ENCODE measurements at places on chromosomes 2 and 18.

DNA sequence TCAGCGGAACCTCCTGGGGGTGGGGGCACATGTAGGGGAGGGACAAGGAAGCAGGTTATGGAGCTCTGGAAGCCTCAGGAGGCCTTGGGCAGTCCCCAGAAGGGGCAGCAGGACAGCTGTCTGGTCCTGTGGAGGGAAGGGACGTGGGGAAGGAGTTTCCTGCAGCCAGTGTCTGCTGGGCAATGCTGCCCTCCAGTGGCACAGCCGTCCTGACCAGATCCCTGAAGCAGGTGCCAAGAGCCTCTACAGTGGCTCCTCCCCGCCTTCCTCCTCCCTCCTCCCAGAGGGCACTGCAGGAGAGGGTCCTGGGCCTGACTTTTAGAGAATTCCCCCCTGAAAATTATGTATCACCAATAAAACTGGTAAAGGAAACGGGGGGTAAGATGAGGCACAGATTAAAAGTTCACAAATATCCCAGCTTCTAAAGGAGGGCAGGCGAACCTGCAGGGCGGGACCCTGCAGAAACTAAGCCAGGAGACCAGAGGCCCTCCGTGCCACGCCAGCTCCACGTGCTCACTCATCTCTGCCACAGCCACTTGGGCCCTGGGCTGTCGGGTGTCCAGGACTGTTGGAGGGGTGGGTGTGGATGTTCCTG is 258.5 kb downstream of the TWIST2 start:
- DNase-seq, result peak; percentile 62

DNA sequence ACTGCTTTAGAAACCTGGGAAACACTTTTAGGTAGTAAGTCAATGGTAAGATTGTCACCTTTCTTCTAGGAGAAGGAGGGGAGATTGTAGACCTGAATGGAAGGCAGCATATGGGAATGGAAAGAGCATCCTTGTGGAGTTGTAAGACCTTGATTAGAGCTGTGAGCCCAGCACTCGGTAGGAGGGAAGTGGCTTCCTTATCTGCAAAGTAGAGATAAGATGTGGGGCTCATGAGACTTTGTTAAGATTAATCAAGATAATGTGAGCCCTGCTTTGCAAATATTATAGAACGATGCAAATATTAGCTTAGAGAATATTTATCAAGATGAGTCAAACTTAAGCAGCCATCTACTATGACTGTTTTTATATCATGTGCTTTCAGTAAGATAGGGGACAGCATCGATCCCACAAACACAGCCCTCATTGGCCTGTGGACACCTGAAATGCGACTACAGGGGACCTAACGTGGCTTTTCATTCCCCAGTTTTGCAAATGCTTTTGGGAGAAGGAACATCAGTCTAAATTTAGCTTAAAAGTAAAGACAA is 243.7 kb downstream of the LTBP1 start:
- no peak for DNase-seq

GRCh38 chr2:45115181-45115580 is 105.9 kb upstream of the SIX2 start:
- DNase-seq, result no peak

- DNase-seq, result no peak
Measured at GRCh38 chr18:44942073-44942472, 261.4 kb downstream of the SETBP1 start.

DNA sequence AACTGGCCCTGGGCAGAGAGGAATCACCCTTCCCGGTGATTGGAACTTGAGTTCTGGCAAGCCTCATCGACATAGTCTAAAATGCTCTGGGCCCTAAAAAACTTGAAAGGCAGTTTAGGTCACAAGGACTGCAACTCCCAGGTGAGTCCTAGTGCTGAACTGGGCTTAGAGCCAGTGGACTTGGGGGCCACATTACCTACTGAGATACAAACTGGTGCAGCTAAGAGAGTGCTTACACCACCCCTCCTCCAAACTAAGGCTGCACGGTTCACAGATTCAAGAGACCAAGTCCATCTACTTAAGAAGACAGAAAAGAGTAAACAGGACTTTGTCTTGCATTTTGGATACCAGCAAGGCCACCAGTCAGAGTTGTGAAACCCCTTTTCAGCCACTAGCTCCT is 25.3 kb downstream of the ZNF519 start:
- DNase-seq, result no peak

- DNase-seq, result no peak
Measured at GRCh38 chr2:237625777-237626176, 1.6 kb upstream of the LRRFIP1 start.

DNA sequence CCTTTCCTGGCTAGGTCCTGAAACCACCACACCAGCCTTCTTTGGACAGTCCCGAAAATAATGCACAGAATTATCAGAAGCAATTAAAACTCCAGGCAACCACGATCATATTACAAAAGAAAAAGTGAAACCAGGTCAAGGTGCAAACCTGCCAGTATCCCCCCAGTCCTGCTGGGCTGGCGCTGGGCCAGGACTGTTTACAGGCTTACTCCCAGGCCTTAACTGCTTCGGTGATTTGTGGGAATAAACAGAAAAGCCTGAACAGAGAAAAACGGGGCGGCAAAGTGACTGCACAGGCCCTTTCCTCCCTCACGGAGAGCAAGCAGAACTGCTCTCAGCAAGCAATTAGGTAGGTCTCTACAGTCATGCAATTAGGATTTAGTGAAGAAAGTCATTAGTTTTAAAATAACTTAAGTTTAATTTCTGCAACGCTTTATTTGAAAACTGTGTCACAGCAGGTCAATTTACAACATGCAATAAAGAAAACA is 1.3 kb downstream of the HDAC4 start:
- no peak for DNase-seq

- no peak for DNase-seq
Measured at GRCh38 chr2:41854227-41854626, 193.6 kb upstream of the PKDCC start.

DNA sequence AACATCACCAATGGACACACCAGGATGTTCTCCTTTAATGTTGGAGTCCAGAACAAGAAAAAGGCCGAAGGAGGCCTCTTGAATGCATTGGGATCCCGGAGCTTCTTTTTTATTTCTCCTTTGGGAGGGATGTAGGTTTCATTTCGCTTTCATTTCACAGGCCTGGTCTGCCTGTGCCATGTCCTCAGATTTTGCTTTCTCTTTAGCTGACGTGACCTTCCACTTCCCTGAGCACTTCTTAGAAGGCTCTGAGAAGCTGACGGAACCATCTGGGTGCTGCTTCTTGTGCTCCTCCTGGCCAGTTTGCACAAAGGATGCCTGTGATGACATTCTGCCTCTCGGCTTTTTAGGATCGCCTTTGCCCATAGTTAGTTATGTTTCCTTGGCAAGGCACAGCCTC is 15.1 kb upstream of the MBOAT2 start:
- no peak for DNase-seq

- DNase-seq, result no peak
Measured at GRCh38 chr18:34509163-34509562, 200.9 kb upstream of the DTNA start.

DNA sequence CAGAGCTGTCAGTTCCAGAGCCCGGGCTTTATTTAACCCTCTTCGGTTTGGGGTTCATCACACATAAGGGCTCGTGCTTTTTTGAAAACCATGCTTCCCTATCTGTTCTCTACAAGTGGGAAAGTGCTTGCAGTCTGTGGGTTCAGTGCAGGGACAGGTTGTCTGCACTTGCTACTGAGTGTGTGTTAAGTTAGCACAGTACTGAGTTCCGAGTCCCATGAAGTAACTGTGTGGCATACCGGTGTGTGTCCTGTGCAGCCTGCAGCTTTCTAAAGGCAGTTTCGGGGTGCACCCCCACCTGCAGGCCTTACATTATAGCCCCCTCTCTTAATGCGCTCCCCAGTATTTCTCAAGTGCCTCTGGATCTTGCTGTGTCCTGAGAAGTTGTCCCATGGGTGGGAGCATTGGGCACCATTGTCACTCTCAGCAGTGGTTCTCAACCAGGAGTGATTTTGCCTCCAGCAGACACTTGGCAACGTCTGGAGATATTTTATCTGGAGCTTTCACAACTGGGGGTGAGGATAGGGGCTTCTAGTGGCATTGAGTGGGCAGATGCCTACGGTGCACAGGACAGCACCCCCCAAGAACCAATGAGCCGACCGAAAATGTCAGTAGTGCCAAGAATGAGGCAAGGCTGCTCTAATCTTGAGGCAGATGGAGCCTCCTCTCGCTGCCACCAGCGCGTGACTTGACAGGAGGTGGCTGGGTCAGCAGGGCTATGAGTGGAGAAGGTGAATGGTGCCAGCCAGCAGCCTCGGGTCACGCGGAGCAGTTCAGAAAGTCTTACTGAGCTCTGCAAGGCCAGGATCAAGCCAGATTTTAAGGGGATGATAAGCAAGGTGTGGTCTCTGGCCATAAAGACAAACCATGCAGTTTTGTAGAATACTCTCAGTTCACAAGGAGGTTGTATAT is 152.2 kb downstream of the SMAD7 start:
- DNase-seq, result no peak

DNA sequence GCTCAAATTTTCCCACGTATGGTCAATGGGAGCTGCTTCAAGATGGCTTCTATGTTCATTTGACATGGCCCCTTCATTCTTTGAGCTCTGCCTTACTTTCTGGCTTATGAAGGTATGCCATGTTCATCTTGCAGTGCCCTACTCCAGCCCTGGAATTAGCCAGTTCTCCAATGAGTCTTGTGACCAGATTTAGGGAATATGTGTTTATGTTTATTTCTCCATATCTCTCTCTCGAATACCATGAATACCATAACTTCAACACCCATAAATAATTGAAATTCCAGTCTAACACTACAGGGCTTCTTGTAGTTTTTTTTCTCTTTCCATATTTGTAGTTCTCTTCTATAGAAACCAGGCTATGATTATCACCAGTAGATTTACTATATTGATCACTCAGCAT is 39.7 kb downstream of the EPB41L5 start:
- no peak for DNase-seq

GRCh38 chr2:53826587-53827397 is 33.0 kb downstream of the GPR75 start:
- no peak for DNase-seq

- DNase-seq, result no peak
Measured at GRCh38 chr2:200051611-200051945, 96.2 kb downstream of the MAIP1 start.

DNA sequence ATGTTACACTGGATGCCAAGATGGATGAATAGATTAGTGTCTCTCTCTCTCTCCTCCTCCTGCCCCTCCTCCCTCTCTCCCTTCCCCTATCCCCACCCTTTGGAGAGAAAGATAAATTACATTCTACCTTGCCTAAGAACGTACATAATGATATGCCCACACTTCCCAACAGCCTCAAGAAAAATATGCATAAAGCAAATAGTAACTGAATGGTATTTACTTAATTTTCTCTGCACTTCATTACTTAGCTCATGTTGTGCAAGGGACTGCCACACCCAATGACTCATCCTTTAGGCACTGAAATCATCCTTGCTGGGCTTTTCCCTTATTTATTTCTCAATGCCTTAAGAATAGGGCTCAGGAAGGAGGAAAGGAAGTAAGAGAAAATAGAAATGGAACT is 137.3 kb upstream of the PID1 start:
- no peak for DNase-seq

DNA sequence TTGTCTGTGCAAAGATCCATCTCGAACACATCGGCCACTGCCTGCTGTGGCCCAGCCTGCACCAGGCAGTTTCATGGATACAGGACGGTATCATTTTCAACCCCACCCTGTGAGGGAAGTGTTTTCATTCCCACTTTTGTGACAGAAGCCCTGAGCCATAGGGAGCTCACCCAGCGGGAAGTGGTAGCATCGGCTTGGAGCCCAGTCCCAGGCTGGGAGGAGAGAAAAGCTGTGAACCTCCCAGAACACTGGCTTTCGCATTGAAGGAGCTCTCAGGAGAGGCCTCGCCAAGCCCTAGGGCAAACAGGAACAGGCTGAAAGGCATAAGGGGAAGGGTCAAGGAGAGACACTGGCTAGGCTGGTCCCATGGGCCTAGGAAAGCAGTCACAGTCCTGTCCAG is 166.1 kb downstream of the TFCP2L1 start:
- no peak for DNase-seq

DNA sequence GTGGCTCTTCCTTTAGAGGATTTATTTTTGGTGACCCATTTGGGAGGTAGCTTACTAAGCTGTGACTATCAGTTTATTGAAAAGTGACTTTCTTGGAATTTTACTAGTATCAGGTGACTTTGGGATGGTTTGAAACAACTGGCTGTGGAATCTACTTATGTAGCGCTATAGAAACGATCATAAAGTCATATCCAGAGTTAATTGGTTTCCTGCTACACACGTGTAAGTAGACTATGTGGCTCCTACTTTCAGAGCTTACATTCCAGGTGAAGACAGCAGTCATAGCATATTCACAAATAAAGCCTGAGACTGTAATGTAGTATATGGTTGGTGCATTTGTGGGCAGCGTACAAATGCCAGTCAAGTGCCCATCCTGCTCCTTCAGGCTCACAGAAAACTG is 308.9 kb downstream of the ZNF521 start:
- DNase-seq, result no peak

- DNase-seq, result no peak
Measured at GRCh38 chr2:224843141-224843540, 127.0 kb upstream of the CCDC195 start.

GRCh38 chr2:36294316-36294721 is 61.3 kb upstream of the CRIM1 start:
- DNase-seq, result no peak

DNA sequence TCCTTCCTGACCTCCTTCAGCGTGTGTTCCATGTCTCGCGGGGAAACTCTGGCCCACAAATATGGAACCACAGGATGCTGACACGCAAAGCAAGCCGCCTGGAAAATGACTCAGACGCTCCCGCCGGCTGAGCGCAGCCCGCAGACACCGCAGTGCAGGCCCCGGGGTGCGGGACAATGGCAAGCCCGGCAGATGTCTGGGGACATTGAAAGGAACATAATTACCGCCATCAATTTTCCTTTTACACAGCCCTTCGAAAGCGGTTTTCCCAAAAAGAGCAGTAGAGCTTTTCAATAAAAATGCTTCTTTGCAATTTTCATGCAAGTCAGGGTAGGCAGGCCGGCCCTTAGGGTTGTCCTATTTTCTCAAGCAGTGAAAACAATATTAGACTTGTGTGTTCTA is 159.2 kb upstream of the SH3BP4 start:
- no peak for DNase-seq

GRCh38 chr2:43038696-43039094 is 187.7 kb downstream of the ZFP36L2 start:
- DNase-seq, result no peak

- no peak for DNase-seq
Measured at GRCh38 chr18:61851940-61852451, 40.8 kb downstream of the RNF152 start.

DNA sequence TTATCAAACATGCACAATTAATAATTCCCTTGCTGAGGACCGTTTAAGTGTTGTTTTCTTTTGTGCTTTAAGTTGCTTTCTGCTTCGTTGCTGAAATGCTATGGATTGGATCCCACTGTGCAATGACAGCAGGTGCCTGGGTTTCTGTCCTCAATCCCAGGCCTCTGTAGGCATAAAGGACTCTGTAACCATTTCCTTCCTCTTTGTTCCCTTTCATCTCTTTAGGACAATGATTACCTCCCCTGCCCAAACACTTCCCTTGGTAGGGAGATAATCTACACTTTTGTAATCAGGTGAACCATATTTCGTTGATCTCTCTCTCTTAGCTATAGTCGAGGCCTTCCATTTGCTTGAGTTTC is 58.6 kb upstream of the LYPD6B start:
- no peak for DNase-seq

Measured in GM20000 (cell line).